ENCODE measurements at places on chromosomes 5 and 9.
A peak's percentile ranks its signal among the peaks of the same experiment; 100 is the strongest.

DNA sequence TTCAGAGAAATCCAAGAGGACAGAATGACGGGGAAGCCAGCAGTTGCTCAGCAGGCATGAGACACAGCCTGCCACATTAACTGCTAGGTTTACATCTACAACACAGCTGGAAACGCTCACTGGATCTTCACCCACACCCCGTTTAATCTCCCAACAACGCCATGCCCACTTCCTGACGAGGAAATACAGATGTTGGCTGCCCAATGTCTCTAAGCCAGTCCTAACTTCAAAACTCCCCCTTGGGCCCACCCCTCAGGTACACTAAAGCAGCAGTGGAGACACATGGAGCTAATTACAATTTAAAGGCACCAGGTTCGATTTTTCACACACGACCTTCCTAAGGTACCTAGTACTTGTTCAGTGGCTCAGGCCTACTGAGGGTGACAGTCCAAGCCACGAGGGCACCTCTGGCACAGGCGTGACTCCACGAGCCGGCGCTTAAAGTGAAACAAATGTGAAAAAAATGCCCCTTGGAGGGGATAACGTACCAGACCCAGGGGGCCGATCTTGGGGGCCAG is 904 bp downstream of the RPL12 start:
- no peak for DNase-seq

DNA sequence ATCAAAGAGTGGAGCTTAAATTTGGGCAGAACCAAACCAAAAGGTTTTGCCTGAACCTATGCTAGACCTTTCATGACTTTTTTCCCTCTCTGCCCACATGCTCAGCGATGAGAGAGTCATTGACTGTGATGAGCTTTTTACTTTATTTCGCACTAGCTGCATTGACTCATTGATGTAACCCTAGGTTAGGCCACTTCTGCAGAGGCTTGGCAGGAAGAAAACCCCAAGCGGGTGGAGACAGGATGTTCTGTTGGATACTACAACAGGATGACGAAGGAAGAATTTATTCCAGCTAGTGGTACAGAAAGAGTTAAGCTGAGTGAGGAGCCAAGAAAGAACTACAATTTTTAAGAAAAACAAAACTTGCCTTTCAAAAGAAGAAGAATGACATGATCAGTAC is 18.4 kb downstream of the AGXT2 start:
- DNase-seq, result peak; percentile 94

- peak; percentile 45 for DNase-seq
Observed at GRCh38 chr5:135833961-135834638, 363 bp upstream of the SLC25A48 start.

DNA sequence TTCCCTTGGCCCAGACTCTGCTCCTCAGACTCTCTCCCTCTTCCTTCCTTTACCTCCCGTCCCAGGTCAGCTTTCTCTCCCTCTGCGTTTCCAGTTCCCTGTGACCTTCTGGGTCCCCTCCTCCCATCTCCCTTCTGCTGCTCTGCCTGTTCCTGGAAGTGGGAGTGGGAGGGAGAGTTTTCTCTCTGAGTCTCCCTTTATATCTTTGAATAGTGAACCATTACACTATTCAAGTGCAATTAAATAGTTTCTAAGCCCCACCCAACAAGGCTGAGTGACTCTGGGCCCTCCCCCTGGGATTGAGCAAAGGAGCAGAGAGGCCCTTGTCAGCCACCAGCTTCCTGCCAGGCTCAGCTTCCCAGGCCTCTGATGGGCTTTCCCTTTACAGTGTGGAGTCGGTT is 34.8 kb downstream of the THBS4 start:
- no peak for DNase-seq

GRCh38 chr5:22926574-22926973 is 73.4 kb upstream of the CDH12 start:
- DNase-seq, result peak; percentile 49

DNA sequence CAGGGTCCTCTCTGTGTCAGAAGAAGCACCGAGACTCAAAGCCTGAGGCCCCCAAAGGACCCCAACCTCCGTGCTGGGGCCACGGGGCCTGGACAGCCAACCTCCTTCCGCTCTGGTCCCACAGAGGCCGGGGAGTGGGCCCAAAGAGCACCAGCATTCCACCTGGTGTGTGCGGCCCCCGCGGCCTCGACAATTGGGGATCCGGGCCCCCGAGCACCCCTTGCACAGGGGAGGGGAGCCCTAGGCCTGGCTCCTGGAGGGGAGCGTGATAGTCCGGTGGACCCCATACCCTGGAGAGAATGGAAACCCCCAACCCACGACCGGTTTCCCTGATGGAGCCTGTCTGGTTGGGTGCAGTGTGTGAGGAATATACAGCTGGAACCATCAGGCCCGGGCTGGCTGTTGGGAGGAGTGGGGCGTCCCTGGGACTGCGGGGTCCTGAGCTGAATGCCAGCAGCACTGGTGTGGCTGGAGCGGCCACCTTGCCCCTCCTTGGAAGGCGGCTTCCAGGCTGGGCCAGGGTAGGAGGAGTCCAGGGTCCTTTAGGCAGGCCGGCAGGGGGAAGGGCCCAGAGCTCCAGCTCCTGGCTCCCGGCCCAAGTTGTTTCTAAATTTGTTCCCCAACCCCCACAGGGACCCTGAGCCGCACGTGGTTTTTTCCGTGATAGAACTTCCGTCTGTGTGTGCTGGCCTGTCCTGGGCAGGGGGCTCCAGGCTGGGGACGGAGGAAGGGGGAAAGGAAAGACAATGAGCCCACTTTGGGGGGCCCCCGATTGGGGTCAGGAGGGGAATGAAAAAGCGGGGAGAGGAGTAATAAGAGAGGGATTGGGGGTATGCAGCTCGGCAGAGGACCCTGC is 825 bp upstream of the TOR4A start:
- DNase-seq, result peak; percentile 51

GRCh38 chr9:35335164-35335563 is 154.7 kb upstream of the RUSC2 start:
- DNase-seq, result peak; percentile 59

GRCh38 chr5:122236270-122237040 is 75.6 kb upstream of the SNCAIP start:
- DNase-seq, result no peak

GRCh38 chr5:1330847-1331831 is 13.8 kb downstream of the CLPTM1L start:
- DNase-seq, result no peak

DNA sequence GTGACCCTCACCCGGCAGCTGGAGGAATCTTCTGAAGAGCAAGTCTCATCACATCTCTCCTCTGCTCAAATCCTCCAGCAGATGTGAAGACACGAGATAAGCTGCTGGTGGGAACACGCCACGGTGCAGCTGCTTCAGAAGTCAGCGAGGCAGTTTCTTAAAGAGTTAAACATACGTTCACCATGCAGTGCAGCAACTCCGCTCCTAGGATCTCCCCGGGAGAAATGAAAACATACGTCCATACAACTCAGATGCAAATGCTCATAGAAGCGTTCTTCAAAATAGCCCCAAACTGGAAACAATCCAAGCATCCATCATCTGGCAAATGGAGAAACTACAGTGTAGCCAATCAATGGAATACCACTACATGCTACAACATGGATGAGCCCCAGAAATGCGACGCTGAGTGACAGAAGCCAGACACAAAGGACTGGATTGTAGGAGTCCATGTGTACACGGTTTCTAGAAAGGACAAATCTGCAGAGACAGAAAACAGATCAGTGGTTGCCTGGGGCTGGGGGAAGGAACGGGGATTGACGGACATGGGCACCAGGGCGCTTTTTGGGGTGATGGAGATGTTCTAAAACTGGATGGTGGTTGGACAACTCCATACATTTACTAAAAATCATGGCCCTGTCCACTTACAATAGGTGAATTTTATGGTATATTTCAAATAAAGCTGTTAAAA is 150.6 kb downstream of the COL23A1 start:
- no peak for DNase-seq

- no peak for DNase-seq
Observed at GRCh38 chr5:116652903-116653302, 78.3 kb upstream of the SEMA6A start.

- no peak for DNase-seq
Observed at GRCh38 chr5:62043289-62044280, 262.4 kb upstream of the KIF2A start.

- peak; percentile 99 for DNase-seq
Observed at GRCh38 chr5:92552206-92553160, 1028.5 kb downstream of the NR2F1-AS1 start.

DNA sequence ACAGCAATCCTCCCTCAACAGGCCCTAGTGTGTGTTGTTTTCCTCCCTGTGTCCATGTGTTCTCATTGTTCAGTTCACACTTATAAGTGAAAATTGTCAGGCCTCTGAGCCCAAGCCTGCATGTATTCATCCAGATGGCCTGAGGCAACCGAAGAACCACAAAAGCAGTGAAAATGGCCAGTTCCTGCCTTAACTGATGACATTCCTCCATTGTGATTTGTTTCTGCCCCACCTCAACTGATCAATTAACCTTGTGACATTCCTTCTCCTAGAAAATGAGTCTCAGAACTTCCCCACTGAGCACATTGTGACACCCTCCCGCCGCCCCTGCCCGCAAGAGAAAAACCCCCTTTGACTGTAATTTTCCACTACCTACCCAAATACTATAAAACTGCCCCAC is 17.4 kb upstream of the TRPC7 start:
- DNase-seq, result no peak

GRCh38 chr5:59660737-59661136 is 232.8 kb downstream of the PDE4D start:
- peak; percentile 64 for DNase-seq

DNA sequence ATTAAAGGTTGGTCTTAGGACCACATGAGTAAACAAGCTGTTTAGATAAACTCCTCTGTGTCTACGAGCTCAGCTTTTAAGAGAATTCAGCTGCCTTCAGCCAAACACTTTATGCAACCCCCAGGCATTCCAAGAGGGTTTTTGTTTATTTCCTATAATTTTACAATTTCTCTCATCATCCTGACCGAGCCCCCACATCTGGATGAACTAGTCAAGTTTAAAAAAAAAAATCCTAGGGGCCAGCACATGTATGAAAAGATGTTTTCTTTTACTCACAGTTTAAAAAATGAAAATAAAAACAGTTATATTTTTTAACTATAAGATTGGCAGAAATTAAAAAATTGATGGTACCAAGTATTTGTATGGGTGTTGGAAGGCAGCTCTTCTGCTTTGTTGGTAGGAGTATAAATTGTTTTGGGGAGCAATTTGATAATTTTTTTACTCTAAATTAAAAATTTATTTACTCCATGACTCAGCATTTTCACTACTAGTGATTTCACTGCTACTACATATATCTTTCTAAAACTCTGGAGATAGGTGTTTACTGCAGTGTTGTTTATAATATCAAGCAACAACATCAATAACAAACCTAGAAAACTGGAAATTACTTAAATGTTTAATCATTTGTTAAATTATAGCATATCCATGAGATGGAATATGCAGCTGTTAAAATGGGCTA is 18.1 kb downstream of the YTHDC2 start:
- DNase-seq, result no peak

DNA sequence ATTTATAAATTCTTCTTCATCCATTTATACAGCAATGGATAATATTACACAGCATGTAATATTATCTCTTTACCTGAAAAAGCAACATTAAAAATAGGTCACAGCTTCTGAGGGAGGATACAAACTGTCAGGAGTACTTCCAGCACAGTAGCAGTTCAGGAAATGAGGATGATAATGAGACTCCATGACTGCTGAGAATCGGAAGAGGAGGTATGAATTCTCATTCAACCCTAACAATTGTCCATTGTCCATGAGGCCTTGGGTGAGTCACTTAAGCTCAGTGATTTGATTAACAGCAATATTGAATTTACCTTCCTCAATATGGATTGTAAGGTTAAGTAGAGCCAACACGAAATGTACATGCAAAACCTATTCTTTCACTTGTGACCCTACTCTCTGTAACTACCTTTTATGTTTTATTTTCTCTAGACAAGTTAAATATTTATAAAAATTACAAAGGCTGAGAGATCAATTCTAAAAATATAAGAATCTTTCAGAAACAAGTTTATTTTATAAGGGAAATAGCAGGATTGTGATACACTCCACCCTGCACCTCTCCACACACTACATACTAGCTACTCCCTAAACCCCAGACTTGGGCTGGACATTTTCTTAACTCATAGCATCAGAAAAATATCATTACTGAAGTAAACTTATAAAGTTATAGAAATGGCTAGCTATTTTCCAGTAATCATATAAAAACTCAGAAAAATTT is 159.1 kb upstream of the ACOT12 start:
- peak; percentile 3 for DNase-seq

DNA sequence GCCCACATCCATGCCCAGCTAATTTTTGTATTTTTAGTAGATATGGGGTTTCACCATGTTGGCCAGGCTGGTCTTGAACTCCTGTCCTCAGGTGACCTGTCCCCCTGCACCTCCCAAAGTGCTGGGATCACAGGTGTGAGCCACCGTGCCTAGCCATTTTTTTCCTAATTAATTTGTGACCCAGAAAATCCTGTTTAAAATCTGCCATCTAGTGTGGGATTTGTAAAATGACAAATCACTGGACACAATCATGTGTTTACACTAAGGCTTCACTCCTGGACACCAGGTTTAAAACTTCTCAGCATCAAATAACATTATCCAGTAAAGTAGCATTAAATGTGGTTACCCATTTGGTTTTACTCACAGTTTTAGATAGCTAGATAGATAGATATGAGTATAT is 18.6 kb upstream of the KDM4C start:
- peak; percentile 31 for DNase-seq

GRCh38 chr5:66872736-66873331 is 276.6 kb downstream of the MAST4 start:
- no peak for DNase-seq

- no peak for DNase-seq
Observed at GRCh38 chr9:90311811-90312210, 330.8 kb downstream of the DIRAS2 start.

DNA sequence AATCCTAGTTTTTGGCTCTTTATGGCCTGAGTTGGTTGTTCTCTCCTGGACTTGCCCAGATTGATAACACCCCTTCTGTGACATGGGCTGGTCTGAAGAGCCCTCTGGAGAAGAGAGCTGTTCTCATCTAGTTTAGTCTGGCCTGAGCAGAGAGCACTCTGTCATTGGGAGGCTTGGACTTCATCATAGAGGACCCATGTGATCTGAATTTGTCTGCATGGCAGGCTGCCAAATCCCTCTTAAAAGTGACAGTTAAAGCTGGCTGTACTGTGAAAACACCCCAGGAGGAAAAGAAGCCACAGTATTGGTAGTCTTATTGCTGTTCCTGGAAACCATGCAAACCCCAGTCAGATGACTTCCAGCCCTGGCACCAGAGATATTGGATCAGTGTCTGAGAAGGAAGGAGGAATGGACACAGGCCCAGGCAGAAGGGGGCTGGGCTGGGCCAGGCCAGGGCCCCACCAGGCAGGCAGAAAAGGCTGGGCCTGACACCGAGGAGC is 3.7 kb upstream of the WDR31 start:
- DNase-seq, result peak; percentile 51

- DNase-seq, result peak; percentile 57
Observed at GRCh38 chr5:115579747-115580173, 22.5 kb downstream of the TICAM2 start.

DNA sequence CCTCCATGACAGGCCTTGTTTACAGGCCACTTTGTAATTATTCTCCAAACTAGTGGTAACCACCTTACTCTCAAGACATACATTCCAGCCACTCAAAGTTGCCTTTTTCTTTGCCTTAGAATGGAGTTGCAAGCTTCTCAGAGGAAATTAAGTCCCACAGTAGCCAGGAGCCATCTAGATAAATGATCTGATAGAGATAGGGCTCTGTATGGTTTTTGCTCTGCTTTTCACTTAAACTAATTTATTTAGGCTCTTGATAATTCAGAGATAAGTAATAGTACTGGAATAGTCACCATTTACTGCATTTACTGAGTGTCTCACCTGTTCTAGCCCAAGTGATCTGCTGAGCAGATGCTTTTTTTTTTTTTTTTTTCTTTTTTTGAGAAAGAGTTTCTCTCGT is 7.5 kb downstream of the LARP1 start:
- DNase-seq, result no peak

- DNase-seq, result no peak
Observed at GRCh38 chr9:137161558-137162486, 8.0 kb downstream of the LRRC26 start.

Data from iris pigment epithelial cell (primary cell).